ENCODE measurements at places on chromosomes 7 and 10.

- H3K27me3 ChIP-seq, result no peaks in the 10 kb centered on the region
- H3K36me3 ChIP-seq, result no peaks in the 10 kb centered on the region
- no peak overlapping the region for H3K4me3 ChIP-seq
- no peaks in the 10 kb centered on the region for H3K4me1 ChIP-seq
- no peak for DNase-seq
- H3K27ac ChIP-seq, result no peak overlapping the region
Measured at GRCh38 chr10:18164748-18165361, 24.6 kb downstream of the CACNB2 start.

DNA sequence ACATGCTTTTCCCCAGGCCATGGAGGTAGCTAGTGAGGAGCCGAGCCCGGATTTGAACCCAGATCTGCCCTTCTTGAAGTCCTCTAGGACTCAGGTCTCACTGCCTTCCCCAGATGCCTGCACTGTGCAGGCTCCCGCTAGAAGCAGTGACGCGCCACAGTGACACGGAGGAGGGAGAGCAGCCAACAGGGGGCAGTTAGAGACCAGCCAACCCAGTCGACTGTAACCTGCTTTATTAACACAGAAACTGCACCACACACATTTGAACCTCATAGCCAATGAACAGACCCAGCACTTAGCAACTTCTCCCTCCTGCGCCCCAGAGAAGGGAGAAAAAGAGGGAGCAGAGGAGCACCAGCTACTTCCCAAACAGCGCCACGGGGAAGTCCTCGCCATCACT lies 27.4 kb downstream of the PILRA start:
- peaks cover 12% of the 10 kb centered on the region for H3K4me1 ChIP-seq
- no peak overlapping the region for H3K27ac ChIP-seq

- H3K36me3 ChIP-seq, result no peaks in the 10 kb centered on the region
- H3K4me1 ChIP-seq, result no peaks in the 10 kb centered on the region
- no peak overlapping the region for H3K27ac ChIP-seq
- no peaks in the 10 kb centered on the region for H3K27me3 ChIP-seq
- no peak for DNase-seq
Measured at GRCh38 chr10:56139405-56139804, 221.7 kb downstream of the ZWINT start.

- no peak overlapping the region for H3K27ac ChIP-seq
- no peak overlapping the region for H3K4me3 ChIP-seq
- DNase-seq, result peak; percentile 37
Measured at GRCh38 chr10:79292891-79293746, 54.1 kb upstream of the PPIF start.

All from CD4-positive, CD25-positive, alpha-beta regulatory T cell (primary cell).